ENCODE measurements at places on chromosomes 6 and 20.

DNA sequence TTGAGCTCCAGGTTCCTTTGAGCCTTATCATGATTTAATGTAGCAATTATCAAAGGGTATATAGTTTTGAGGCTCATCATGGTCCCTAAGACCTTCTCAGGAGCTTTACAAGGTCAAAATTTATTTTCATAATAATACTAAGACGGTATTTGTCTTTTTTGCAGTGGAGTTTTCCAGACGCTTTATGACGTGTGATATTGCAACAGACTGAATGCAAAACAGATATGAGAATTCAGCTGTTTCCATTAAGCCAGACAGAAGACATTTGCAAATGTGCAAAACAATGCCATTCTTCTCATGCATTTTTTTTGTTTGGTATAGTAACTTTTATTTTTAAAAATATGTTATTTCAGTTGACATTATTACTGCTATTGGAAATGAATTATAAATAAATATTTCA lies 24.7 kb upstream of the CNKSR3 start:
- DNase-seq = no peak

GRCh38 chr20:60815656-60816055 lies 436.4 kb upstream of the CDH4 start:
- no peak for DNase-seq

- peak; percentile 51 for DNase-seq
Measured at GRCh38 chr20:58660855-58661597, 9.9 kb downstream of the STX16 start.

DNA sequence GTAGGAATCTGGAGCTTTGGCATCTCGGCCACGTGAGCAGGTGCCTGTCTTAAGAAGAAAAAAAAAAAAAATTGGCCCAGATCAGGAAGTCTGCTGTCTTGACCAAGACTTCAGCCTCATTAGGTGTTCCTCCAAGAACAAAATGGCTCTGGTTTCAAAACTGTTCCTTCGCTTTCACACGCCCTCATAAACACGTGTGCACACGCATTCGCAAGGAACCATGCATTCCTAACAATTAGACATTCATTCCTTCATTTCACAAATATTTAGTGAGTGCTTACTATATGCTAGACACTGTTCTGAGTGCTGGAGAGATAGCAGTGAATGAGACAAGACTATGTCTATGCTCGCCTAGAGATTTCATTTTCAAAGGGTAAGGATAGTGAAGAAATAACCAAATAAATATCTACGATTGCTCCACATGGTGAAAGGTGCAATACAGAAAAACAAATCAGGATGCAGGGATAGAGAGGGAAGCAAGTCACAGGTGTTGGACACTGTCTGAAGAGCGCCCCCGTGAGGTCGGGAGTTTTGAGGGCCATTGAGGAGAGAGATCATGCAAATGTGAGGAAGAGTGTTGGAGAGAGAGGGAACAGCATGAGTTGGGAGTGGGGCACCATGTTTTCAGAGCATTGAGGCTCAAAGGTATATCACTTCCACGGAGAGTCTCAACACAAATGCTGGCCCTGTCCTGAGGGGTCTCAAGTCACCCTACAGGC lies 53.3 kb downstream of the CCDC170 start:
- DNase-seq = no peak

DNA sequence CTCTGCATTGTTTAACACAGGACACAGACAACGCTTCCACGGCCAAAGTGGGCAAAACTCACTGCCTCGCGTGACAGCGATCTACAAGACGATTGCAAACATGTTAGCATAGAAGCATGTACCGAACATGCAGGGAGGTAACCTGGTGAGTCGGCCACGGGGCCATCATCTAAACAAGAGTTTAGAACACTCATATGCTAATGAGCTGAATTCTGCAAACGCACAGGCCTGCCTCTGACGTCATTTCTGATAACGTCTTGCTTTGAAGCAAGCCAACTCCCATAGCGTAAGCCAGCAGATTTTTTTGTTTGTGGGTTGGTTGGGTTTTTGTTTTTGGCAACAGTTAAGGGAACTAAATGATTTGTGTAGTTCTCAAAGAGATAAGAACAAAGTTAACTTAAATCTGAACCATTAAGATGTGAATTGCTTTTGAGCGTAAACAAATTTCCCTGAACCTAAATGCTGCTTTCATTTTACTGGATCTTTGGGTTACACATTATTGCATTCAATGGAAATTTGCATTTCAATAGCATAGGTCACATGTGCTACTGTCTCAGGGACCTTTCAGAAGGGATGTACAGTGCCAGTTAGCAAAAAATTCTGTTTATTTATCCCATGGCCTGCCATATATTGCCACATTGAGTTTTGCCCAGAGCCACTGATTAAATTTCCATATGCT lies 184.5 kb upstream of the PDE10A start:
- DNase-seq = no peak

All from left hindlimb (tissue), 1 donor.